A549 treated with RU486 at 1 μM for 4 hours (cell line): ENCODE measurements at places on chromosomes 7 and 10. TPM values are rescaled to one million over a fixed set of nuclear protein-coding genes. Genes with fewer than 3 reads are reported as not detected.

GNG11 gene
- 24.5 to 40.8 TPM (median 35.6 TPM) in 5 replicates for total RNA-seq

JAKMIP3 gene
- total RNA-seq: 1.2 to 1.9 TPM (median 1.6 TPM) in 5 replicates

PRF1 gene
- total RNA-seq: not detected in 5 replicates

FBXL13 gene
- total RNA-seq: 0.19 to 0.42 TPM (median 0.31 TPM) in 4 of 5 replicates, not detected in the other

PNLIP gene
- not detected in 5 replicates for total RNA-seq

FFAR4 gene
- 0.14 to 0.44 TPM (median 0.25 TPM) in 5 replicates for total RNA-seq

ADAMTS14 gene
- 0.05 to 0.07 TPM (median 0.06 TPM) in 5 replicates for total RNA-seq

RTKN2 gene
- total RNA-seq: 0.58 to 1.2 TPM (median 1.0 TPM) in 5 replicates

MALRD1 gene
- total RNA-seq: not detected in 5 replicates

EXOC4 gene
- total RNA-seq: 18.4 to 24.0 TPM (median 20.5 TPM) in 5 replicates

NUDT13 gene
- 1.8 to 3.0 TPM (median 2.3 TPM) in 5 replicates for total RNA-seq
